MM.1S (cell line): ENCODE measurements at places on chromosomes 1 and 21.
A peak's percentile ranks its signal among the peaks of the same experiment; 100 is the strongest.

DNA sequence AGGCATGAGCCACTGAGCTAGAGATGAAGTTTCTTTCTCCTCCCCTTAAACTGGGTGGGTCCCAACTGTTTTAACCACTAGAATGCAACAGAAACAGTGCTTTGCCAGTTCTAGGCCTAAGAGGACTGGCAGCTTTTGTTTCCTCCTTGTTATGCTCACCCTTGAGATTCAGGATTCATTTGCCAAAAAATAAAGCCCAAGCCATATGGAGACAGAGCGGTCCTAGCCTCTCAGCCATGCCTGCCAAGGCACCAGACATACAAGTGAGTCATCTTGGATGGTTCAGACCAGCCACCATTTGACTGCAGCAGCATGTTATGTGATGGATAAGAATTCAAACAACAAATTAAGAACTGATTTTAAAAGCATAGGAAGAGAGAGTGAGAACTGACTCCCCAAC is 38.1 kb upstream of the STUM start:
- no peak for DNase-seq

DNA sequence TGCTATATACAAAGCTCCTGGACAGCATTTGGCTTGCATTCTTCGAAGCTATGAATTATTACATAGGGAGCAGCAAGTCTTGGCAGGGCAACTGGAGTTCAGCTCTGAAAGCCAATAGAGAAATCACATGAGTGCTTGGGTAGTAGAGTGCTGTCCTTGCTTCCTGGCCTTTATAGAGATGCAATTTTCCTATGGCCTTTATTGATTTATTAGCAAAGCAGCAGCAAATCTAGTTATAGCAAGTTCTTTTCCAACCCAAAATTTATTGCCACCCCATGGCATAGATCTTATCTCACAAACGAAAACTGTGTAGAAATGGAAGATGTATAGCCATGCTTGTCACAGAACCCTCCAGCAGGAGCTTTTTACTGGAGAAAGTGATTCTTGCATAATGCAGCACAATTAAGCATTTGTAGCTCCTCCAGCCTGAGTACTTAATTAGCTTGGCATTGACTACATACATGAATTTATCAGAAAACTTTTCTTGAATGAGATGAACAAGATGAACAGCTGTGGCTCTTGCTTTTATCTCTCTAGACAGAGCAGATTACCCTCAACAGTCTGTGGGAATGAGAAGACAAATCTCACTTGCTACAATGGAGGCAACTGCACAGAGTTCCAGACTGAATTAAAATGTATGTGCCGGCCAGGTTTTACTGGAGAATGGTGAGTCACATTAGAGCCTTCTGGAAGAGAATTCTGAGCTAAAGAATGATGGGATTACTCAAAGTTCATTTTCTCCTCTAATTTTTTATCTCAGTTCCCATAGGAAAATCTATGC is 170.1 kb downstream of the CRB1 start:
- DNase-seq = no peak

DNA sequence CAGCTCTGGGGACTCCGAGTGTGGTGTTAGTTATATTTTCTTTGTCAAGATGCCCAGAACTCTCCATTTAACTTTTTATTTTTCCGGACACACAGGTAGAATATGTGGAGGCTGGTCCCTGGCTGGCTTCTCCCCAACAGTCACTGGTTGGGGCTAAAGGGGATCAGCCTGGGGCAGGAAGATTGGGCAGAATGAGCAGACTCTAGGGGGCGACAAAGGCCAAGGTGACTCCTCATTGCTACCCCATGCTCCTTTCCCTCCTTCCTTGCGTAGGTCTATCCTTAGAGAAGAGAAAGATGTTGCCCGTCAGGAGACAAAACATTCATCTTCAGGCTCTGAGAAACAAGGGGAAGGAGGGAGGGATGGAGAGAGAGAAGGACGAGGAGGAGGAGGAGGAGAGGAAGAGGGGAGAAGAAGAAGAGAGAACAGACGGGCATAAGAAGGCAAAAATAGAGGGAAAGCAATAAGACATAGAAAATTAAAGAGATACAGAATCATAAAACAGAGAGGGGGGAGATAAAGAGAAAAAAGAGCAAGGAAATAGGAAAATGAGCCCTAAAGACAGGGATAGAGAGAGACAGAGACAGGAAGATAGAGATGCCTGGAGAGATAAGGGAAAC is 89.9 kb downstream of the FOXD2 start:
- no peak for DNase-seq

DNA sequence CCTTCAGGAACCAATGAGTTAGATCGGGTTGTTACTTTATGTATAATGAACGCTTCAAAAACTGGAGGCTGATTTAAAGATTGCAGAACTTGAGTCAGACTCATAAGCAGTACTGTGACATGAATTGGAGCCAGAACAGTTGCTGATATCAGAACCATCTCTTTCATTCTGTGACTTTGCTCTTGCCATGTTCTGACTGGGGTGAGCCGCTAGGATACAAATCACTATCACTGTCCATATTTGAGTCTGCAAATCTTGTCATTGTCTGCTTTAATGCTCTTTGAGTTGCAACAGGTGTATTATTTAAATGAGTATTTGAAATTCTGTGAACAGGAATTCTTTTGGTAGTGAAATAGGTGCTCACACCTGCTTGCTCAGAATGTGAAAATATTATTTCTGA is 52.5 kb downstream of the LRIG2 start:
- DNase-seq = no peak

DNA sequence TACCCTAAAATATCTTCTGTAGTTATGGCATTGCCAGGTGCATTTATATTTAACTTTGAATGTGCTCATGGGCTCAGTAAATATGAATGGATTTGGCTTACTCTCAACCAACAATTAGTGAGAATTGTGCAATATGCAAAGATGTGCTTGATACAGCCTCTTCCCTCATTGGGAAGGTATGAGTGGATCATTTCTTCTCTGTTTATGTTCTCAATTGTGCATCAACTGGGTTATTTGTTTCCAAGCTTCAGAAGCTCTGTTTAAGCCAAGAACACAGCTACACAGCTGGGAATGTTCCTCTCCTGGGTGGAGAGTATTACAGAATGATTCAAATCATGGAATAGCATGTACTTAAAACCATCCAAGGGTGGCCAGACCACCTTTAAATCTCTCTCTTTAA is 17.6 kb upstream of the MAP1LC3C start:
- DNase-seq = no peak

- no peak for DNase-seq
These were observed 262.2 kb upstream of the POU3F1 start for GRCh38 chr1:38308780-38309179.

- DNase-seq = no peak
These were observed 147.2 kb downstream of the ETS2 start for GRCh38 chr21:38952890-38953289.

GRCh38 chr1:29235955-29236711 is at the start of gene PTPRU:
TSS of gene PTPRU (plus strand) at chr1:29236522. CDS start at chr1:29236645, 123 bp downstream.
- DNase-seq = peak; percentile 73

DNA sequence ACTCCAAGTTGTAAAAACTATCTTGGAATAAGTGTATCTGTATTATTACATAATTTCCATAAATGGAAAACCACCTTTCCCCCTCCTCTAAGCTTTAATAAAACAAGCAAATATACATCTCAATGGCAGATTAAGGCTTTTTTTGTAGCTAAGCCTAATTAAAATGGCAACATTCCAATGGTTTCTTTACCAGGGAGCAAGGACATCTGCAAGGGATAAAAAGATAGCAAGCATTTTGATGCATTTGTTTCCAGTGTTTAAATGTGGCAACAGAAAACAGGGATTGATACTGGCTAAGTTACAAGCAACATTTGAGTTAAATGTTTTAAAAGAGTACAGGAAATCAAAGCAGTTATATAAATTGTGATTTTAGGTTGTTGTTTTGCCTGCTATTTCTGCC is 1012.7 kb downstream of the ADGRL2 start:
- no peak for DNase-seq

DNA sequence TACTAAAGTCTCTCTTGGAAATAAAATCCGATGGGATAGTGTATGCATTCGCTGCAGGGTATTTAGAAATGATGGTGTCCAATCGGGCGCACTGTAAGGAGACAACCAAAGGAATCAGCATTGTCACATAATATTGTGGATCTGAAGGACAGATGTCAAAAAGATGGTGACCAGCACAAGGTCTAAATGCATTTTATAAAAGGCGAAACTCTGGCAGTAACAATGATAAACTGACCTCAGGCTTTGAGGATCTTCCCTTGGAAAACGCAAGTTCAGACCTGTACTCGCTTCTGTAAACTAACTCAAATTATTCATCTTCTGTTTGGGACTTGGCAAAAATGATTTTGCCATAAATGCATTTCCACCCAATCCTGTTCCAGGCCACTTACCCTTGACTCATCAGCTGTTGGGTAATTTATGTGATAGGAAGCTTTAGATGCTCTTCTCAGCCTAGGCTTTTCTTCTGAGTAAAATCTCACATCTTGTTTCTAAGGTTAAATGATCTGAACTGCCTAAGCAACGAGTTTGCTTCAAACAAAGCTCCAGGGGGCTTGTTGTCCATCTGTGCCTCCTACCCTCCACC is 33.8 kb downstream of the STPG1 start:
- no peak for DNase-seq

- DNase-seq = no peak
These were observed 35.9 kb upstream of the ZFP69B start for GRCh38 chr1:40414331-40414730.
